ENCODE measurements at places on chromosomes 3 and 15. TPM values are rescaled to one million over a fixed set of nuclear protein-coding genes. Genes with fewer than 3 reads are reported as not detected.

THBS1 gene
- total RNA-seq = 3,340 TPM

RNF168 gene
- total RNA-seq = 7.9 TPM

P2RY1 gene
- 3.6 TPM for total RNA-seq

PLS1 gene
- total RNA-seq = 0.16 TPM

CAMK2N2 gene
- 0.65 TPM for total RNA-seq

CLDN1 gene
- total RNA-seq = 0.32 TPM

MASP1 gene
- 9.1 TPM for total RNA-seq

NUP210 gene
- total RNA-seq = 1.3 TPM

RARRES1 gene
- total RNA-seq = 13.9 TPM

KLHL40 gene
- not detected for total RNA-seq
